HFF-Myc (cell line): ENCODE measurements at places on chromosomes 12 and 14.

DNA sequence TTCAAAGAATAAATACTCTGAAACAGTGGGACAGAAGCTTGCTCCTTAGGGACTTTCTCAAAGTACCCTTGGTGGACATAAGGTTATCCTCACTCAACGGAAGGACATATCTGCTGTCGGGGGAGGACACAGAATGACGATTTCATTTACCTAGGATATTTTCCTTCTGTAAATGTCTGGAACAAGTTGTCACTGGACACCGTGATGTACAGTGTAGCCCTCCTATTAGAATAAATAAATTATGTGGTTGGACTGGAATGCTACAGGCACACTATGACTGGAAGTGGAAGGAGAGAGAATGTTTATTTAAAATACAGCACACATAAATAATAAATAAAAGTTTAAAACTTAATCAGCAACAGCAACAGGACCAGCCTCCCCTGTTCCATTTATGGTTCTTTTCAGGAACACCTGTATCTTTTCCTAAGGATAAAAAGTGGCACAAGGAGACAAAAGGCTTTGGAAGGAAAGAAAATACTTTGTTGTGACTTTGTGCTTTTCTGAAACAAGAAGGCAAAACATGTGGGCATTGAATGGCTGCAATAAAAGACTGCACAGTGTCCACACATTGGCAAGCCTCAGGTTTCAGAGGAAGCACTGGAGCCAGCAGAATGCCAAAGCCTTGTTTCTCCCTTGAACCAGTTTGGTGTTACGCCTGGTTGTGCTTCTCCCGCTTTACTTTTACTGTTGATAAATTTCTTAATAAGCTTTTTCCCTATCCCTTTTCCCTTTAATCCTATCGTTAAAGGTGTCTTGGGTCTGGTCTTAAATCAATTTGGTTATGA, 36.8 kb downstream of the FGD4 start:
- DNase-seq = no peak

DNA sequence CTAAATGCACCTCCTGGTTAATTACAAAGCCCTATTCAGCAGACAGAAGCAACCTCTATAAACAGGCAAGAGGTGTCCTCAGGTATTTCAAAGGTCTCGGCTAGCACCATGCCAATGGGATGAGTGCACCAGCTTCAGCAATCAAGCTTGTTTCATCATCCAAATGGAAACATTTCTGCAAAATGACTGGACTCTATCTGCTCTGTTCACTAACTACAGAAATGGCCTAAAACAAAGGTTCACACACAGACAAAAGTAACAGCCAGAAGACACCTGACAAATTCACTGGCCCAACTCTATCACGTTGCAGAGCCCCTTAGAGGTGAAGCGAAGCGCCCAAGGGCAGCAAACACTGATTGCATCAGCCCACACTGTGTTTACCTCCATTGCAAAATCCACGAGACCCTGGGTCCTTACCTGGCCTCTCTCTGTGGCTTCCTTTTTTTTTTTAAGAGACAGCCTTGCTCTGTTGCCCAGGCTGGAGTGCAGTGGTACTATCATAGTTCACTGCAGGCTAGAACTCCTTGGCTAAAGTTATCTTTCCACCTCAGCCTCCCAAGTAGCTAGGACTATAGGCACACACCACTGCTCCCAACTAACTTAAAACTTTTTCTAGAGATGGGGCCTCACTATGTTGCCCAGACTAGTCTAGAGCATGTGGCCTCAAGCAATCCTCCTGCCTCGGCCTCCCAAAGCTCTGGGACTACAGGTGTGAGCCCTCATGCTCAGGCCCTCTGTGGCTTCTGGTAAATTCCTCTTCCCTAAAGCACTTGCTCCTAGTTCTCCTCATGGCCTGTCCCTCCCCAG, 8.5 kb upstream of the SYNE3 start:
- no peak for DNase-seq

DNA sequence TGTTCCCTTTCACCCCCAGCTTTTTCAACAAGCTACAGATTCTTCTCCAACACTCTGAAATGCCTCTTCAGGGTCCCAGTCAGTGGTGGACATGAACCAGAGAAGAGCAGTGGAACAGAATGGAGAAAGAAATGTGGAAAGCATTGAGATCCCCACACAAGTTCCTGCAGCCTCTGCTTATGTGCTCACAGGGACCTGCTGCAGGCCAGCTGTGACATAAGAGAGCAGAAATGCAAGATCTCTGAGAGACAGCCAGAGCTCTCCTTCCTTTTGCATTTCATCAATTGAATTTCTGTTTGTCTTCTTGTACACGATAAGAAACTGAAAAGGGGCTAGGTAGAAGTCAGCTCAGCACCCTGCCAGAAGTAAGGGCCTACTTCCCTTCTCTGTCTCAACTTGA, 6.2 kb downstream of the MDM1 start:
- DNase-seq = no peak

- DNase-seq = no peak
Observed at GRCh38 chr12:114319422-114319821, 86.5 kb downstream of the TBX5 start.

DNA sequence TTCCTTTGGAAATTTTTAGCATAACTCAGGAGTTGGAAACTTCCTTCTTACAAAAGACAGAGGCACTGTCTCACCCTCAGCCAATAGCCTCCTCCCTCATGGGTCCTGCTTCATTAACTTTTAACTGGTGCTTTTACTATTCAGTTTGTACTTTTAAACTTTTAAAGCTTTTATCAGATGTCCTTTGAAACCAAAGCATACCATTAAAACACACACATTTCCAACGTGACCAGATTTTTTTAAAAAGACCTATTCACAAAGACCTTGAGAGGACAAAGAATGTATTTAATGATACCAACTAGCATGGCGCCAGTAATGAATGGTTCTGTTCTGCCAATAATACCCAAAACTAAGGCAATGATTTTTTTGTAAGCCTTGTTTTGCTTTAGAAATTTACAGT, 173.6 kb upstream of the EEA1 start:
- DNase-seq = no peak

GRCh38 chr12:69154585-69155363, 84.6 kb upstream of the CPSF6 start:
- DNase-seq = no peak

GRCh38 chr14:103736546-103737431, 21.2 kb downstream of the ZFYVE21 start:
- no peak for DNase-seq

GRCh38 chr12:3202734-3203446, 125.7 kb downstream of the TSPAN9 start:
- DNase-seq = no peak

GRCh38 chr12:113056631-113057488, at the start of gene DTX1:
TSS of gene DTX1 (plus strand) at chr12:113056730. CDS start at chr12:113058193, 1,463 bp downstream.
- DNase-seq = no peak

DNA sequence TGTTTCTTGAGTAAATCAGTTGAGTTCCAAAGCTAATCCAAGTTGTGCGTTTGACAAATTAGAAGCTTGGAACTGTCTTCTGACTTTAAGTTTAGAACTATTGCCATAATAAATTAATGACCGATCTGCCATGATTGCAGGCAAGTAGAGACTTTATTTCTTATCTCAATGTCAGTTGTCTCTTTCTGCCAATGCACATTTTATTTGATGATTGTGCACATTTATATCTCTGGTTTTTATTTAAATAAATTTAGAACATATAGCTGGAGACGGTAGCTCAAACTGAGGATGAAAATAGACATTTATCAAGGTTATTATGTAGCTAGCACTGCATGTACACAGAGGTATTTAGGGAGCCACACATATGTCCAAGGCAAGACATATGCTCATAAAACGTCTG, 34.1 kb downstream of the SLCO1B1 start:
- DNase-seq = no peak
